ENCODE measurements at places on chromosomes 11 and 22.

GRCh38 chr11:114615448-114616361 is 20.1 kb upstream of the NXPE4 start:
- no peak for DNase-seq

DNA sequence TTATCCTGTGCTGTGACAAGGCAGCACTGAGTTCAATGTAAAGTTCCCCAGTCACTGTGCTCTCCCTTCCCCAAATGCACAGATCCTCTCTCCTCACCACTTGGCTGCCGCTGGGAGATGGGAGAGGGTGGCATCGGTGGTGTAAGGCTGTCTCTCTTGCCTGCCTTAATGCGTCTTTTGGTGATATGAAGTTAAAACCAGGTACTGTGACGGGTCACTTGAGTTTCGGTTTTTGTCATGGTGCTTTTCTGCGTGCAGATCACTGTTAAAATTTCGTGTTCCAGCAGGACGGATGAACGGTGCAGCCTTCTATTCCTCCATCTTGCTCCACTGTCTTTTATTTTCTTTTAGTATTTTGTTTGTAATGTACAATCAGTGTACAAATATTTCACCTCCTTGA is 18.6 kb downstream of the GLB1L2 start:
- DNase-seq = no peak

DNA sequence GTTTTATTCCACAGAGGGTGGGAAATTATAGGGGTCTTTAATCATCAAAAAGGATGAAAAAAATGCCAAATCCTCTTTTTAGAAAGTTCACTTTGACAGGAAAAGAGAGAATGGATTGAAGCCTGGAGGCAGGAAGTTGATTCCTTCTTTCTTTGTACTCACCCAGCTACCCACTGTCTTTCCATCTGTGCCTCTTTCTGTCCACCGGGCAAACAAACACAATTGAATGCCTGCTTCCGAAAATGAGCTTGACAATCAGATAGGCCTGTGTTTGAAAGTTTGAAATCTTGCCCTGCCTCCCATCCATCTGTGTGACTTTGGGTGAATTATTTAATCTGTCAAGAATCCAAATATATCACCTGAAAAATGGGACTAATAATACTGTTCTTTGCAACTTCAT is 81.1 kb downstream of the SCN3B start:
- no peak for DNase-seq

DNA sequence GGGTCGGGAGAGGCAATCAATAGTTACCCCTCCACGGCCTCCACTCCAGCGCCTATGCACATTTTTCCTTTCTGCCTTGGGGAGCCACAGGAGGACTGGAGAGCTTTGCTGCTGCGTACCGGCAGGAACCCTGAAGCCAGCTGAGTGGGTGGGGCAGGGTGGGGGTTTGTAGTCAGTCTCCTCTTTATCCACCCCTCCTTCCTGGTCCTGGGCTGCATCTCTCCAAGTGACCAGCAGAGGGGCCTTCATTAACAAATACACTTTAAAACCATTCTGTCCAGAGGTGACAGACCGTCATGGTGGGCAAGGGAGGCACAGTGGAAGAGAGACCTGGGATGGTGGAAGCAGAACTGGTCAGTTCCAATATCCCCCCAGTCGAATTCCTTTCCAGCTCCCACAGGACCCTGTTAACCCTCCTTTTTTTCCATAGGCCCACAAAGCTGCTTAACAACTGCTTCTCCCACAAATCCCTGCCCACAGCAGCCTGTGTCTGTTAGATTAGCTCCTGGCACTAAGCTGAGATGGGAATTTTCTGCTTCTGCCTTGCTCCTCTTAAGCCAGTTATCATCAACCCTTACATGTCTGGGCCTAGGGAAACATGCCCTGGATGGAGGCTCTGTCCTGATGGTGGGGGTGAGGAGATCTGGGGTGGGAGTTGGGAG is 3.9 kb upstream of the ABCG4 start:
- peak; percentile 70 for DNase-seq

- no peak for DNase-seq
Measured at GRCh38 chr22:40709752-40710413, 30.6 kb downstream of the MCHR1 start.

GRCh38 chr22:44532552-44532951 is 34.5 kb upstream of the RTL6 start:
- DNase-seq = no peak

GRCh38 chr11:117453886-117454563 is 126.4 kb downstream of the CEP164 start:
- DNase-seq = no peak

GRCh38 chr22:26461188-26461810 is 22.3 kb downstream of the HPS4 start:
- no peak for DNase-seq

DNA sequence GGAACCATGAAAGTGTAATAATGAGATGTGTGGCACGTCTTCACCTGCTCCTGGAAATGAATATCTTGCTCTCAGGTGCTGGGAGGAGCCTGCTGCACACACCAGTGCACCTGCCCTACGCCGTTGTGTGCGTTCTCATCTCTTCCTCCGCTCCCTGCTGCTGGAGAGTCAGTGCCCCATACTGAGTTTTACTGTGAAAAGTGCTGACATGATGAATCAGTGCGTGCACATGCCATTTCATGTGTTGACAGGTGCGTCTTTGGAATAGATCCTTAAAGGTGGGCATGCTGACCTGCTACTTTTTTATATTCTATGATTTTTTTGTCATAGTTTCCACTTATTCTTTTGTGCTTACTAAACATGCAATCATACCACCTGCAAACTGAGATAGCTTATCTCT is 1015.8 kb downstream of the BRD1 start:
- no peak for DNase-seq

GRCh38 chr11:69293087-69293486 is 868 bp upstream of the MYEOV start:
- DNase-seq = no peak

DNA sequence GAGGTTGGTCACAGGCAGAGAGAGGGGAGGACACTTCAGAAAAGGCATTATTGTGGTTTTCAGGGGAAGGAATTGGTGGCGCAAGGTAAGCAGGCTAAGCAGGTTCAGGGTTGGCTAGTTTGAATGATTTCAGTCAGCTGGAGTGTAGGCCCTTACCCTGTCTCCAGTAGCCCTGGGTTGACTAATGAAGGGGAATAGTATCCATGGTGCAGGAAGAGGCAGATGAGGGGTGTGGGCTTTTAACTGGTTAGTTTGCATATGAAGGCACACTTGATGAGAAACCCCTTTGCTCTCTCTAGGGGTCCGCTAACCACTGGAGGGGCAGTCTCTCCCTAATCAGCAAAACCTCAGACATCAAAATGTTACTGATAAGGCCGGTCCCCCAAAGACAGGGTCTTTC is 249.7 kb downstream of the AASDHPPT start:
- DNase-seq = peak; percentile 63

DNA sequence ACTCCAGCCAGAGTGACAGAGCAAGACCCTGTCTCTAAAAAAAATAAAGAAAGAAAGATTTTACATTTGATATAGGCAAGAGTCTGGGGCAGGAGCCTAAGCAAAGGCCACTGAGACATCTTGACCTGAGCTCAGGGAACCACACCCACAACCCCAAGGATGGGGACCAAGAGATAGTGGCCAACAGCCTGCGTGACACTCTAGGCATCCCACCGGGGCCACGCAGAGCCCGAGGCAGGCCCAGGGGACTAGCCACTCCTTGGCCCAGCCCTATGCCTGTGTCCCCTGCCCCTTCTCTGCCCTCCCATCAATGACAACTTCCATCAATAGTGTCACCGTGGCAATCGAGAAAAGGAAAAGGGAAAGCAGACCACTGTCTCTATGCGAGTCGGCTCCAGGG is 41.1 kb downstream of the MN1 start:
- DNase-seq = no peak

GRCh38 chr11:118184784-118185579 is 8.5 kb upstream of the SCN2B start:
- DNase-seq = no peak

DNA sequence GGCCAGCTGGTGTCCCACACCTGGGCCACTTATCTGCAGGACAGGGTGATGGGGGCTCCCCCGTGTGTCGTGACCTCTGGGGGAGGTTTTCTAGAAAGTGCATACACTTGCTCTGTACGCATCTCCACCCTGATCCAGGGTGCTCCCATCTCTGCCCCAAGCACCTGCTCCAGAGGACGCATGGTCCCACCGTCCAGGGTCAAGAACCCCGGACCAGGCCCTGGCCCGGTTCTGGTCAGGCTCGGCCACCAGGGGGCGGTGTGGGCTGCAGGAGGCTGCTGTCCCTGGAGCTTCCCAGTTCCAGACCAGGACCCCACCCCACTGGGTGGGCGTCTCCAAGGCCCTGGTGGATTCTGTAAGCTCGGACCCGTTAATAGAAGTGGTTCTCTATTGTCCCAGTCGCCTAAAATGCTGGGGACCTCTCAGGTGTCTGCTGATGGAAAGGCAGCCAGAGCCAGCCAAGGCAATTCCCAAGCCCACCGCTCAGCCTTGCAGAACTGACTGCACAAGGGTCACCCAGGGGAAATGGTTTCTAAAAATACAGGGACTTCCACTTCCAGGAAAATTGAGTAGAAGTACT is 34.7 kb upstream of the SEPTIN5 start:
- no peak for DNase-seq

GRCh38 chr11:86818462-86819192 is 18.3 kb downstream of the PRSS23 start:
- no peak for DNase-seq

GRCh38 chr11:121445071-121445768 is 6.9 kb upstream of the SORL1 start:
- no peak for DNase-seq

DNA sequence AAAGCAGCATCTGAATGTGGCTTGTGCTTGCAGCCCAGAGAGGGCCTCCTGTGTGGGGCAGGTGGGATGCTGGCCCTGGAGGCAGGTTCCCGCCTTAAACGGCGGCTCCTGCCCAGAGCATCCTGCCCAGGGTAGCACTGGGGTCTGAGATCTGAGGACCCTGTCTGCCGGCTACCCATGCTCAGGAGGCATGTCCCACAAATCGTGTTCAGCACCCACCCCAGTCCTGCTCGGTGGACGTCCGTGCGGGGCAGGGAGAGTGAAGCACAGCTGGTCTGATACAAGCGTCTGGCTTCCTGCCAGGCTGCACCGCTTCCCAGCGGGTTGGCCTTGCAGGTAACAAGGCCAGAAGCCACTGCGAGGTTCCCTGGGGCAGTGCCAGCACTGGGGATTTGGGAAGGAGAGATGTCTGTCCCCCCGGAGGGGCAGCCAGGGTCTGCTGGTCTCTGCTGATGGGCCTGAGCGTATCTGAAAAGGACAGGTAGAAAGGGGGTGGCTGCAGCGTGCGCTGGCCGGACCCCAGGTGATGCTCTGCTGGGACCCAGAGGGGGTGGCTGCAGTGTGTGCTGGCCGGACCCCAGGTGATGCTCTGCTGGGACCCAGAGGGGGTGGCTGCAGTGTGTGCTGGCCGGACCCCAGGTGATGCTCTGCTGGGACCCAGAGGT is 3.6 kb downstream of the TRABD start:
- DNase-seq = no peak

- DNase-seq = peak; percentile 28
Measured at GRCh38 chr11:47104261-47104950, 72.3 kb downstream of the ARFGAP2 start.

DNA sequence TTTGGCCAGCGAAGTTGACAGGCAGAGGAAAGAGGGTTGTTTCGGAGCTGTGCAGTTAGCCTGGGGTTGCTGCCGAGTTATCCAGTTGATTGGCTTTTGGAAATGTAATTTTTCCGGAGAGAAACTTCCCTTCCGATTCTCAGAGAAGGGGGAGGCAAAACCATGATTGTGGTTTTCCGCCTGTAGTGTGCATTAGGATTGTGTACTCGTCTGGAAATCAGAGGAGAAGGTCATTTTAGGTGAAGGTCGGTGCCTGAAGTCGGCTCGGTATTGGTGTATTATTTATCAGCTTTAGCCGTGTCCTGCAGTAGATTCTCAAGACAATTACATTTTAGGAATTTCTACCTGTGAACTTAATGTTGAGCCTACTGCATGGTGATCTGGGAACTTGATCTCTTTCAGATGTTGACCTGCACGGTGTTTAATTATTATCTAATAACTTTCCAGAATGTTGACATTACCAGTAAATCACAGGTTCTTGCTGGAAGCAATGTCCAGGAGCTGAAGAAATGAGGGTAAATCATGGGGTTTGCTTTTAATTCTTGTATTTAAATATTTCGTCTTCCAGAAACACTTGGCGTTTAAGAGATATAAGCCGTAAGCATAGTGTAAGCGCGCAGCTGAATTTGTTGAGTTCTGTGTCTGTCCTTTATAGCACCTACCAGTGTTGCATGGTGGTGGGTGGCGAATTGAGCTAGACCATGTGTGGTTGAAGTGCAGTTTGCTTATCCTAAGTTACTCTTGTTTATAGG is 1.3 kb downstream of the ARHGEF12 start:
- no peak for DNase-seq

DNA sequence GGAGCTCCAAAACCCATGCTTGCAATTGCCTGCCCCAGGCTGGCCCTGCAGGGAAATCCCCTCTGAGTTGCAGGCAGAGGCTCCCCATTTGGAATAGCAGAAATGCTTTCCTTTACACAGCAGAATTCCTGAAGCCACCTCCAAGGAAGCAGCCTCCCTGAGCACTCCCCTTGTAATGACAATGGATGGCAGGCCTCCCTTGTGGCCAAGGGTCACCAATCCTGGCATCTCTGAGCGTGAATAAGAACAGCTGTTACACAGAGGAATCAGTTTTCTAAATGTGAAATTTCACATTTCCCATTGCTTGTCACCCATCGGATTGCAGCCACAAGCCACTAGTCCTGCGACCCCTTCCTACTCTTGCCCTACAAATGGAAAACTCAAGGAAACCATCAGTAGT is 107.6 kb downstream of the GALNT18 start:
- DNase-seq = no peak

GRCh38 chr22:28229566-28230485 is 310.8 kb upstream of the PITPNB start:
- DNase-seq = no peak

GRCh38 chr22:33932997-33933396 is 12.7 kb upstream of the LARGE1 start:
- DNase-seq = no peak

- no peak for DNase-seq
Measured at GRCh38 chr11:82792319-82792718, 58.7 kb upstream of the FAM181B start.

- no peak for DNase-seq
Measured at GRCh38 chr22:21726650-21727049, 8.9 kb downstream of the YPEL1 start.

- DNase-seq = no peak
Measured at GRCh38 chr22:35972559-35972958, 56.1 kb downstream of the RBFOX2 start.

Data from iPS DF 19.7 (cell line).